IMR-90 (cell line): ENCODE measurements at places on chromosomes 3 and 15. TPM values are rescaled to one million over a fixed set of nuclear protein-coding genes. Genes with fewer than 3 reads are reported as not detected.

Gene MUC20
- not detected in 2 replicates for total RNA-seq

Gene ARNT2
- 14.7 and 19.0 TPM in 2 replicates for total RNA-seq

Gene ITGA11
- total RNA-seq: 2.5 and 4.1 TPM in 2 replicates

Gene MYZAP
- not detected in 2 replicates for total RNA-seq

Gene NANOGP8
- not detected in 2 replicates for total RNA-seq

Gene LEKR1
- total RNA-seq: 0.36 and 0.56 TPM in 2 replicates

Gene FSTL1
- total RNA-seq: 1,097 and 1,642 TPM in 2 replicates

Gene ZPLD1
- total RNA-seq: under 0.01 TPM in 2 replicates

Gene UCN2
- total RNA-seq: 0.54 and 0.56 TPM in 2 replicates

Gene CLDN18
- total RNA-seq: not detected in 2 replicates

Gene CDCP1
- 2.5 TPM in 2 replicates for total RNA-seq

Gene CAMP
- total RNA-seq: not detected in 2 replicates

Gene AMOTL2
- 162 and 172 TPM in 2 replicates for total RNA-seq

Gene PRR23A
- not detected in 2 replicates for total RNA-seq

Gene LDHAL6B
- total RNA-seq: not detected in 2 replicates

Gene RTP1
- total RNA-seq: not detected in 2 replicates

Gene SLC24A5
- total RNA-seq: not detected in 2 replicates

Gene TERB2
- total RNA-seq: not detected in 2 replicates

Gene MEF2A
- 16.7 and 20.8 TPM in 2 replicates for total RNA-seq

Gene RTP3
- total RNA-seq: 0.18 TPM in 1 of 2 replicates, not detected in the other

Gene FAN1
- 12.4 and 15.0 TPM in 2 replicates for total RNA-seq

Gene RPL35A
- total RNA-seq: 804 and 1,064 TPM in 2 replicates

Gene SEC62
- 33.2 and 52.2 TPM in 2 replicates for total RNA-seq

Gene ZNF385D
- total RNA-seq: 0.18 and 0.28 TPM in 2 replicates

Gene ADAMTS7
- 0.83 and 1.4 TPM in 2 replicates for total RNA-seq

Gene CYFIP1
- 144 and 163 TPM in 2 replicates for total RNA-seq

Gene MUSTN1
- not detected in 2 replicates for total RNA-seq

Gene EPHA3
- 0.18 and 0.28 TPM in 2 replicates for total RNA-seq

Gene SLC38A3
- 0.36 TPM in 1 of 2 replicates, not detected in the other for total RNA-seq

Gene CAPN3
- under 0.01 and 1.4 TPM in 2 replicates for total RNA-seq
